ENCODE measurements at places on chromosomes 11 and 22.
A peak's percentile ranks its signal among the peaks of the same experiment; 100 is the strongest.

DNA sequence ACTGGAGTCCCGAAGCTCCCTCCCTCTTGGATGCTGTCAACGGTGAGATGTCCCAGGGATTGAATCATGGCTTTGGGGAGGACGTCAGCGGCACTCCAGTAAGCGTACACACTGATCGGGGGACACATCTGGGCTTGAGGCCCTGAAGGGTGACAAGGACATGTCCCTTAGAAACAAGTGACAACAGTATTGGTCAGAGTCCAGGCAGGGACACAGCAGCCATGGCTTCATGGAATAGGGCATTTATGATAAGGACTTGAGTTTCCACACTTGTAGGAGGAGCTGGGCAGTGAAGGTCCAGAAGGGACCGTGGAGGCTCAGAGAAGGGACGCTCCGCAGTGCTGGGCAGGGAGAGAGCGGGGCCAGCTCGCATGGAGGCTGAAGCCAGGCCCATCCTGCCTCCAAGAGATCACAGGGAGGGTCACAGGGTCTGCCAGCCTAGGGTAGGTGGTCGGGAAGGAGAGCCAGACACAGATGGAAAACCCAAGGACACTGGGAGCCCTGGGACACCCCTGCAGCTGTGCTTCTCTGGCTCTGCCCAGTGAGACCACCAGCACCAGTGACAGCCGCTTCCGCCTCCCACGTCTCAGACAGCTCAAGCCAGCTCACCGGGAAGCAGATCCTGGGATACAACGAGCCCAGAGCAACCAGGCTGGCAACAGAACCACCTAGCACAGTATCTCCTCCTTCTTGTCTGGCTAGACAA, 22.9 kb upstream of the RFPL3 start:
- no peak for DNase-seq

DNA sequence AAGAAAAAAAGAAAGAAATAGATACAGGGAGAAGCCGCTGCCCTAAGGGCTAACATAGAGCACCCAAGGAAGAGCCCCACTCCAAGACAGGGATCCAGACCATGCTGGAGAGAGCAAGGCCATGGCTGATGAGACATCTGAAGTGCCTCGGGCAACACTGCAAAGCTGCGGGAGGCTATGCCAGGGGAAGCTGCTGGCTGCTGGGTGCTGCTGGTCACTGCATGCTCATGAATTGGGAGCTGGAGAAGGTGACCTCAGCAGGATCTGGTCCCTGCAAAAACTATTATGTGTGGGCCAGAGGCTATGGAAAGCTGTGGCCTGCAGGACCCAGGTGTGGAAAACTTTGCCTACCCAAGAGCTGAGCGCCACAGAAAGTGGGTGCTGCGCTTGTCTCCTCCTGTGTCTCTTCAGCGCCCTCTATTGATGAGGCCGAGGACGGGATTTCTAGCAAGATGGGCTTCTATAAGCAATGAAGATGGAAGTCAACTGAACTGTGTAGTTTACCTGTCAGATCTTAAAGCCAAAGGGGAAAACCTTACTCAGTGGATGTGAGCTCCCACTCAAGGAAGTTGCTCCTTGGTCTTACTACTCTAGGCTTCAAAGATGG, 17.3 kb upstream of the SLC29A2 start:
- peak; percentile 64 for DNase-seq

- no peak for DNase-seq
These were observed 40.2 kb downstream of the MICAL3 start for GRCh38 chr22:17984114-17984513.

DNA sequence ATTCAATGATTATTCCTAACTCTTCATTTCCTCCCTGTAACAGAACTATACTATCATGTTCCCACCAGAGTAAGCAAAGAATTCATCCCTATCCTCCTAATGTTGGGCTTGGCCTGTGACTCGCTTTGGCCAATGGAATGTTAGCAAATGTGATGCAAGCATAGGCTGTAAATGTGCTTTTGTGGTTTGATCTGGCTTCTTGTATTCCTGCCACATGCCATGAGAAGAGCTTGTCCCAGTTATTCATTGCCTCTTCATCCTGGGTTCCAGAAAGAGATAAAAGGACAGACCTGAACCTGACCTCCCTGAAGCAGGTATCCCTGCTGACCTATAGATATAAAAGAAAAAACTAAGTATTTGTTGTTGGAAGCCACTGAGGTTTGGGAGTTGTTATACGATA, 51.0 kb downstream of the SYTL2 start:
- DNase-seq = no peak

DNA sequence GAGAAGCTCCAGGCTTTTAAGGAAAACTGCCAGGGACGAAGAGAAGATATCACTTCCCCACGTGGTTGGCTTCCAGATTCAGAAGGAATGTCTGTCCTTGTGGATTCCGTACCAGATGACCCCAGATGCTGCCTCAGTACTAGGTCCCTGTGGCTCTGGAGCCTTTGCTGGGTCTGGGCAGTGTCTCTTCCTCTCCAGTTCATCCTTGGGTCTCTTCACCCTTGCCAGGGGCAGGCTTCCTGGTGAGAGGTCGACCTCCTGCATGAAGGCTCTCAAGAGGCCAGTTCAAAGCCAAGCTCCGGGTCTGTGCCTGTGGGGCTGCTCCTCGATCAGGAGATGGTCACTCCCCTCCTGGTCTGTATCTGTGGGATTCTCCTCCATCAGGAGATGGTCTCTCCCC, 74.7 kb upstream of the B3GAT1 start:
- no peak for DNase-seq

DNA sequence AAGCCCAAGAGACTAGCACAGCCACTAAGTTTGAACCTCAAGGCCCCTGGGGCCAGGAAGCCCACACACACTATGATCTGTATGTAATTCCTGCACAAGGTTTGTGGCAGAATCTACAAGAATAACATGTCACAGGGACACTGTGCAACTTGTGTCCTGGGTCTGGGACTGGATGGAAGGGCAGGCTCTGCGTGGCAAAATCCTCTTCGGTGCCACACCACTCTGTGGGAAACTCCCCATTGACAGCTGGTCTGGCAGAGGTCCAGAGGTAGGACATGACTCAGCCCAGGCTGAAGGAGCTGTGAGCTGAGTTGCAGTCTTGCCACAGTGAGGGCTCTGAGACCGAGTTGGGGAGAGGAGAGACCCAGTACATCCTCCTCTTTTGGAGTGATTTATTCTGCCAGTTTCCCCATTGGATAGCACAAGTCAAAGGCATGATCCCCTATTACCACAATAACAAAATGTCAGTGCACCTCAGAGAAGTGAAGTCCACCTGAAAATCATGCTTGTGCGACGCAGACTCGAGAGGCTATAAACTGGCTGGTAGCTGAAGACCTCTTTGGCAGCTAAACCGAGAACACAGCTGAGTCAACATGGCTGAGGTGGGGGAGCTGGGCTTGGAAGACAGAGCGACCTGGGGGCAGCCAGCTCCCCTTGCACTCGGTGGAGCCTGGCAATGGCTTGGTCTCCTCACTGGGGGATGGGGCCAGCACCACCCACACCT, 23.3 kb upstream of the SERPIND1 start:
- DNase-seq = peak; percentile 29

DNA sequence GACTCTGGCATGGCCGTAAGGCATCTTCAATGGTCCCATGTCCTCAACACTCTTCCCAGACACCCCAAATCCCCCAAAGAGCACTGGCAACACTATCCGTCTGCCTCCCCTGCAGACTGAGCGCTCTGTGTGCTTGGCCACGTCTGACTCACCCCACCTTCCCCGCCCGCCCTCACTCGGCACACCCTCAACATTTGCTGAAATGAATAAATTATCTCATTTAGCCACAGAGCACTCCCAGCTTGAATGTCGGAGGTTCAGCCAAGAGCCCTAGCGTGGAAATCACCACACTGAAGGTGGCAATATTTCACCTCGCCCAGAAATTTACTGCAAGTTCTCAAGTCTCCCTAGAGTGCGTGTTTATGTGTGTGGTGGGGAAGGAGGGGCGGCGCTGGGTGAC, 46.6 kb upstream of the TCF20 start:
- DNase-seq = peak; percentile 47

DNA sequence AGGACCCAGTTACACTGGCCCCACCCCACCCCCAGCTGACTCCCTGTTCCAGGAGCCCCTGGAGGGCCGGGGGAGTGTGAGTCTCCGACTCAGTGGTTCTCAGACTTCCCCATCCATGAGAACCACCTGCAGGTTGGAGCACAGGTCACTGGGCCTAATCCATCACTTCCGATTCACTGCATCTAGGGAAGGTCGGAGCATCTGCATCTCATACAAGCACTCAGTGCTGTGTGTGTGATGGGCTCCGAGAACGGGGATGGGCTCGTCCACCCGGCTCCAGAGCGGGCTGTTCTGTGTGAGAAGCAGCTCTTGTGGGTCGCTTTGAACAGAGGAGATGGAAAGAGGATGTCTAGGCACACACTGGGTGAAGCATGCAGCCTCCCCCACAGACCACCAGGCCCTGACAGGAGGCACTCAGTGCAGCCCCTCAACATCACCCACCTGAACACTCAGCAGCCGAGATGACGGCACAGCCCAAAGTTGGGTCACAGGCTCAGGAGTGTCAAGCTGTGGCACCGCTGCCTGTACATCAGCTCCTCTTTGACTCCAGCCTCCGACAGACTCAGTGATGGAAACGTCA, 541.4 kb downstream of the BRD1 start:
- no peak for DNase-seq

- DNase-seq = no peak
These were observed 157.8 kb upstream of the GRK3 start for GRCh38 chr22:25406510-25407210.

GRCh38 chr11:111645657-111646316, 43.5 kb downstream of the SIK2 start:
- no peak for DNase-seq

- no peak for DNase-seq
These were observed 99.8 kb downstream of the ZBTB16 start for GRCh38 chr11:114159320-114159719.

- peak; percentile 50 for DNase-seq
These were observed 147.3 kb downstream of the FEZ1 start for GRCh38 chr11:125348674-125349309.

DNA sequence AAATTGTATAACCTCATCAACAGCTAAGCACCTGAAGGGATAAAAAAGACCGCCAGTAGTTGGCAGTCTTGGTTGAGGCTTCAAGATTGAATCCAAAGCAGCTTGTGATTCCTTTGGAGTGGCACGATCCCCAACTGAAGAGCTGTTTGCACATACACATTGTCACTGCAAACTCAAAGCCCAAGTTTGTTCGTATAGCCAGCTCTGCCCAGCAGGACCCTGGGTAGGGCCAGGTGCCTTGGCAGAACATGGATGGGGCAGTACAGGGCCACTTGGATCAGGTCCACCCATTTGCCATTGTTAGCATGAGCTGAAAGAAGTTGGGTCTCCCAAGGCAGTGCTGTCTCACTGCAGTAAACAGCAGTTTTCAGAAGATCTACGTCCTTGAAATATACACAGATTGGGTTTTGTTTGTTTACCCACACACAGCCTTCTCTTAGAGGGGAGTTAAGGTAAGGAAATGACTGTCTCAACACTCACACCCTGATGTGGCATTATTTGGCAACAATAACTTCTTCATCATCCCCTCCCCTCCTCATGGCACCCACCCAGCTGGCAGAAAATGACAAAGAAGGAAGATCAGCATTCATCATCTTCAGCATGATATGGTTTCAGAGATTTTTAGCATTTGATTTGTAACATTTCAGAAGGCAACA, 132.9 kb downstream of the COMMD9 start:
- no peak for DNase-seq

GRCh38 chr11:125320347-125321076, 156.0 kb downstream of the PKNOX2 start:
- DNase-seq = no peak

- DNase-seq = no peak
These were observed 405.4 kb downstream of the ETS1 start for GRCh38 chr11:128181984-128182383.

- DNase-seq = no peak
These were observed 1.8 kb upstream of the CARS1 start for GRCh38 chr11:3058753-3059664.

DNA sequence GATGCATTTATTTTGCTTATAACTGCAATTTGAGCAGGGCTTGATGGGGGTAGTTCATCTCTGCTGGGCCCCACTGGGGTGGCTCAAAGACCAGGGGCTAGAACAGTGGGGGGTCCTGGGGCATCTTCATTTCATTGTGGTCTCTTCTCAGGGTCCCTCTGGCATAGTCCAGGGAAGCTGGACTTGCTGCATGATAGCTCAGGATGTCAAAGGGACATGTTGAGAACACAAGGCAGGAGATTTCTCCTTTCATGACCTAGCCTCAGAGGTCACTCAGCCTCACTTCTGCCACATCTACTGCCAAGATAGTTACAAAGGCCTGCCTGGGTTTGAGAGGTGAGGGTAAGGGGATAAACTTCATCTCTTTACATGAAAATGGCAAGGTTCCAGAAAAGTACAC, 89.5 kb downstream of the CWC15 start:
- no peak for DNase-seq

GRCh38 chr11:67118181-67118766, 789 bp upstream of the KDM2A start:
- DNase-seq = peak; percentile 54

DNA sequence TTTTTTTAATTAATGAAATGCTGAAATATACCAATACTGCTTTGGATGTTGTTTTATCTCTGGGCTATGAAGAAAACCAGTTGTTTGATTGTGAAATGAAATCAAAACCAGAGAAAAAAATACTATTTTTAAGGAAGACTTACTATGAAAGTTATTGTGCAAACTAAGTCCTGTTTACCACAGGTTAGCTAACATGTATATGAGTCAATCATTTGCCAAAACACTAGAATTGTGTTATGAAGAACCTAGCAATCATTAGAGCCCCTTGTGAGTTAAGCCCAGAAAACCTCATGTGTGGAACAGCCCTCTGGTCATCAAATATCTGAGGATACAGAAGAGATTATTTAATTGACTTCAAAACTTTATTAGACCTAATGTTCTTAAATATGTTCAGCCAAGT, 83.7 kb downstream of the FAT3 start:
- DNase-seq = no peak

GRCh38 chr11:70123711-70124110, 45.6 kb downstream of the ANO1 start:
- DNase-seq = no peak

DNA sequence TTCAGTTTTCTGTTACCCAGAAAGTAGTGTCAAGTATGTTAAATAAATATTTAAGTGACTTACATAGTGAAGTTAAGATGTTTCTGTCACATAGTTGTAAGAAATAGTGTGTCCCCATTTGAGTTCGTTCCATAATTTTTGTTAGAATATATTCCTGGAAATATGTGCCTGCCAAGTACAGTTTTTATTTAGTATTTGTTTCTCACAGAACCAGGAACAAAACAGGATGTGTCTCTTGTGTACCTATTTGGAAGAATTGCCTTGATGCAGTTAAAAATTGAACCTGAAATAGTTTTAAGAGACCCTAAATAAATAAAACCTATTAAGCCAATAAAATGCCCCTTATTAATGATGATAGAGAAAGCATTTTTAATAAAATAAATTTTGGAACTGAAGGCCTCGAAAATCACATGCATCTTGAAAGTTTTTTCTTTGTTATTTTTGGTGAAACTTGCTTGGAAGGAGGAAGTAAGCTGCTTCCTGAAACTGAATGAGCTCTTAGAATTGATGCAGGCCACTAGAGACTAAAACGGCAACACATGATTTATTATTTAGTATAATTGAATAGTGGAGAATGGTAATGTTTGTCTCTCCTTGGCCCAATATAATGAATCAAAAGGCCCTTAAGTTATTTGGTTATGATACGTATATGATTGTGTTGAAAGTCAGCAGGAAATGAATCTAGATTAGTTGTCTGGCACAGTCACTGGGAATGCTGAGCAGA, 55.9 kb downstream of the SWAP70 start:
- no peak for DNase-seq

GRCh38 chr11:88043149-88043548, 132.1 kb downstream of the RAB38 start:
- no peak for DNase-seq

All from stimulated activated CD4-positive, alpha-beta T cell treated with anti-CD3 and anti-CD28 coated beads, Interleukin-4, amount 100 ng/mL, for 1 hour (primary cell).